ENCODE measurements at places on chromosomes 2 and 18.
A peak's percentile ranks its signal among the peaks of the same experiment; 100 is the strongest.

GRCh38 chr18:56388571-56388970 lies 249.8 kb downstream of the TXNL1 start:
- no peak for DNase-seq

DNA sequence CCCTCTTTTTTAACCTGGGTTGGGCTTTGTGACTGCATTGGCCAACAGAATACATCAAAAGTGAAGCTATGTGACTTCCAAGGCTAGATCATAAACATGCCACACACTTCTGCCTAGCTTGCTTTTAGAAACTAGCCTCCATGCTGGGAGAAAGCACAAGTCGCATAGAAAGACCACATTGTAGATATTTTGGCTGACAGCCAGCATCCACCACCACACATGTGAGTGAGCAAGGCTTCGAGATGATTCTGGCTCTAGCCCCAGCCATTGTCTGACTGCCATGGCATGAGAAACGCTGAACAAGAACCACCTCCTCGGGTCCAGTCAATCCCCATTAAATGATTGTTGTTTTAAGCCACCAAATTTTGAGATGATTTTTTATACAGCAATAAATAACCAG lies 66.8 kb upstream of the STPG4 start:
- no peak for DNase-seq

DNA sequence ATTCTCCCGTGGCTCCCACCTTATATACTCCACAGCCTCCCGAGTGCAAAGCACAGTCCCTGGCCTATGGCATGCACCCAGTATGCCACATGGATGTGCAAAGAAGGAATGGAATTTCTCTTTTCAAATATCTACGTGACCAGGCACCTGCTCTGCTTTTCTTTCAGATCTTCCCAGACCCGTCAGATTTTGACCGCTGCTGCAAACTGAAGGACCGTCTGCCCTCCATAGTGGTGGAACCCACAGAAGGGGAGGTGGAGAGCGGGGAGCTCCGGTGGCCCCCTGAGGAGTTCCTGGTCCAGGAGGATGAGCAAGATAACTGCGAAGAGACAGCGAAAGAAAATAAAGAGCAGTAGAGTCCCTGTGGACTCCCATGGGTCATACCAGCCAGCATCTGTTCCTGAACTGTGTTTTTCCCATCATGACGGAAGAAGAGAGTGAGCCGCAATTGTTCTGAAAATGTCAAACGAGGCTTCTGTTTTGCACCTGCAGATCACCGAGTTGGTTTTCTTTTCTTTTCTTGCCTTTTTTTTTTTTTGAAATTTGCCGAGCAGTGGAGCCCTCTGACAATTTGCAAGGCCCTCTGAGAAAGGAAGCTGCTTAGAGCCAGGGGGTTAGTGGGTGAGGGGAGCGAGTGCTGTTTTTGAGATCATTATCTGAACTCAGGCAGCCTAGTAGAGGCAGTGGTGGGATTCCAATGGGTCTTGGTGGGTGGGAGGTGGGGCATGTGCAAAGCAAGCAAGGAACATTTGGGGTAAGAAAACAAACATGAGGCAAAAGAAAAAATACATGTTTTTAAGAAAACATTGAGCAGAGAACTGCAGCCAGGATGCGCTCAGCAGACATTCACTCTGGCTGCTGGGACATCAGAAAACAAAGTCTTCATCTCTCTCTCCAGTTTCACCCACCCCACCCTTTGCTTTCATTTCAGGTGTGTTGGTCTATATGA lies 26.2 kb downstream of the LBH start:
- no peak for DNase-seq

DNA sequence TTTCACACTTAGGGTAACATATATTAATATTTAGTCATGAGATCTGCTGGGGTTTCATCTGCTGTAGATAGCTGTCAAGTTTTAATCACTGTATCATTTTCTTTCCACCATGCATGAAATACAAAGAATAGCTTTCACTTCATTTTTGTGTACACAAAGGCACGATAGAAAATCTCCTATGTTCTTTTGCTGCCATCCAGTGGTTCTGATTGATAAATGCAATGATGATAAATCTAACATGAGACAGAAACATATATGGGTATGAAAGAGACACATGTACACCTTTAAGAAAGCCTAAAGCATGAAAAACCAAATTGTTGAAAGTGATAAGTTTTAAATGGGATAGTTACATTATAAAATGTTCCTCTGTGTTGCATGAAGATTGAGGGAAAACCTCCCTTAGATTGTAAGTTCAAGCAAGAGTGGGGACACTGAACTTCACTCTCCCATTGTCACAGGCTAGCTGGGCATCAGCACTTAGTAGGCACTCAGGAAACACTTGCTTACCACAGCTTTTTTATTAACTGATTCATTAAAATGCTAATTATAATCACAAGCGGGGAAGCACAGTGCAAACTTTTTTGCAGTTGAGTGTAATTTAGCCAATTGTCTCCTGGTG lies 31.2 kb downstream of the C1D start:
- DNase-seq: no peak

GRCh38 chr18:34729740-34730355 lies 19.8 kb downstream of the DTNA start:
- DNase-seq: no peak

DNA sequence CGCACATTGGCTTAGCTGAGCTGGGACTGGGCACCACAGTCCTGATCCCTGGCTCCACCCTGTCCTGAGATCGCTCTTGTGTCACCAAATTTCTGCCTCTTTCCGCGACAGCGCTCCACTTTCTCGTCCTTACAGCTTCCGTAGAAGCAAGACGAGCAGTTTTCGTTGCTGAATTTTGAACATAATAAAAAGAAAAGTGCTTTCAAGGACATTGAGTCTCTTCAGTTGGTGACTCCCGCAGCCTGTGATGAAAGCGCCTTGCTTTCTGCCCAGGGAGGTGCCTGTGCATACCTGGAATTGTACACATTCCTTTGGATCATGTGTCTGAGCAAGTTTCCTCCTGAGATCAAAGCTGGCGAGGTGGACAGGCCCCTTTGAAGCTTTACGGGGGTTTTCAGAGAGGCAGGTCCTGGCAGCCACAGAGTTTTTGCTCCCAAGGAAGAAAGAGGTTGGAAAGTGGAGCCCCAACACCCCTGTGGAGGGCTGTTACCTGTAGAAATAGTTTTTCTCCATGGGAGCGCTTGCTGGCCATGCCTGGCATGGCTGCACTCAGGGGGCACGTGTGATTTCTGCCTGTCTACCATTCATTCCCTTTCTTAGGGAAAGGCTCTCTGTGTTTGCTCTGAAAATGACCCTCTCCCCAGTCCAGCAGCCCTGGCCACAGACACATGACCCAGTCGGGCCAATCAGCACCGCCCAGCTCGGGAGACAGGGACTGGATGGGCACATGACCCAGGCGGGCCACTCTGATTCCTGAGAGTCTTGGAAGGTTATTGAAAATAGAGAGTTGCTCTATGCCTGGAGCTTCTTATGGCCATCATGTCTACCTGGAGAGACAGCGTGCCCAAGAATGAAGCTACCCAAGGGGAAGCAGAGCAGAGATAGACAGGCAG lies 115.6 kb upstream of the OTOS start:
- no peak for DNase-seq

- DNase-seq: peak; percentile 72
These were observed 183.8 kb upstream of the STON1 start for GRCh38 chr2:48346124-48346536.

- DNase-seq: no peak
These were observed 86.9 kb upstream of the SERPINE2 start for GRCh38 chr2:224126003-224126402.

DNA sequence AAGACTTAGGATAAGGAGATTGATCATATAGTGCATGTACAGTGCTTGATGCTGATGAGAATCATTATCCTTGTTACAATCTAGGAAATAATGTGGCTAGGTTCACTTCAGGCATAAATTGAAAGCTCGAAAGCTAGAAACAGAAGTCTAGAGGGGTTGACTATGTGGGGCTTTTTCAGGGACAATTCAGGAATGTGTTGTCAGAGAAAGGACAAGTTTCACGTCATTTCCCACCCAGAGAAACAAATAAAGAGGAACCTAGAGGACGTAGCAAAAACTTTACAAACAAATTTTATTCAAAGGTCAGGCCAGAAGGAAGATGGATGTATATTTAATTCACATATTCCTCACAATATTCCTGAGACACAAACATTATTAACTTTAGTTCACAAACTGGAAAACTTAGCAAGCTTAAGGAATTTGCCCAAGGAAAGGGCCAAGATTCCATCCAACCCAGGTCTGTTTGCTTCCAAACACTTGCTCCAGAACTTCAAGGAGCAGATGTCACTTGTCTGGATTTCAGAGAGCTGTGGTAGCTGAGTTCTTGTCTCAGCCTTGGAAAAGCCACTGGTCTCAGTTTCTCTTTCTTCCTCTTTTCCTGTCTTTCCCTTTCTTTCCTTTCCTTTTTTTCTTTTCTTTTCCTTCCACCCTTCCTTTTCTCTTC lies 7.4 kb downstream of the CYRIA start:
- no peak for DNase-seq

- no peak for DNase-seq
These were observed 484.3 kb downstream of the THSD7B start for GRCh38 chr2:137249463-137250130.

DNA sequence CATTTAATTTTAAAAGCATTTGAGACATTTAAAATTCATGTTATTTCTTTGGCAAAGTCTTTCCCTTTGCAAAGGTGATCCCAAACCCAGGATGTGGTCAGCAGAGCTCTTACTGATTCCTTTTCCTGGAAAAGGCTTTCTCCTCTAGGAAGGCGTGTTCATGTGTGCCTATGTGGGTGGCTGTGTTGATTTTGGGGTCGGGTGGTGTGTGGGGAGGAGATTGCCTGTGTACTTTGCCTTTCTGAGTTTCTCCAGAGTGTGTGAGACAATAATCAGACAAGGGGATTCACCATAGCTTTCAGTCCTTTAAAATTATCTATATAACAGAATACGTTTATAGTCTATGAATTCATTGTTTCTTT lies 173.2 kb downstream of the SOCS6 start:
- DNase-seq: no peak

DNA sequence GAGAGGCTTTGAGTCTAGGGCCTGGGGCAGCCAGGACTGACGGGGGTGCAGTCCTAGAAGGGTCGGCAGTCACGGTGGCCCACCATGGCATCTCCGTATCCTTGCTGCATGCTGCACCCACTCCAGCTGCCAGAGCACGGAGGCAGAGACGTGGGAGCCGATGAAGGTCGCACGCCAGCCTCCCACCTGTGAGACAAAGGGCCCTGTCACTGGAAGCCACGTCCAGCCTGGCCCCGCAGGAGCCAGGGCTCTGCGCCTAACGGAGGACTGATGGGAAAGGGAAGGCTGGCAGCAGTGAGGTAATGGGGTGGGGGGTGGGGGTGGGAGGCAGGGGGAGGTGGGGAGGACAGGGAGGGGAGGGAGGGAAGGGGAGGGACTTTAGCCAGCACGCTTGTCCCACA lies 21.9 kb downstream of the ITM2C start:
- DNase-seq: no peak

- no peak for DNase-seq
These were observed 892.1 kb upstream of the ACVR2A start for GRCh38 chr2:146952696-146953095.

DNA sequence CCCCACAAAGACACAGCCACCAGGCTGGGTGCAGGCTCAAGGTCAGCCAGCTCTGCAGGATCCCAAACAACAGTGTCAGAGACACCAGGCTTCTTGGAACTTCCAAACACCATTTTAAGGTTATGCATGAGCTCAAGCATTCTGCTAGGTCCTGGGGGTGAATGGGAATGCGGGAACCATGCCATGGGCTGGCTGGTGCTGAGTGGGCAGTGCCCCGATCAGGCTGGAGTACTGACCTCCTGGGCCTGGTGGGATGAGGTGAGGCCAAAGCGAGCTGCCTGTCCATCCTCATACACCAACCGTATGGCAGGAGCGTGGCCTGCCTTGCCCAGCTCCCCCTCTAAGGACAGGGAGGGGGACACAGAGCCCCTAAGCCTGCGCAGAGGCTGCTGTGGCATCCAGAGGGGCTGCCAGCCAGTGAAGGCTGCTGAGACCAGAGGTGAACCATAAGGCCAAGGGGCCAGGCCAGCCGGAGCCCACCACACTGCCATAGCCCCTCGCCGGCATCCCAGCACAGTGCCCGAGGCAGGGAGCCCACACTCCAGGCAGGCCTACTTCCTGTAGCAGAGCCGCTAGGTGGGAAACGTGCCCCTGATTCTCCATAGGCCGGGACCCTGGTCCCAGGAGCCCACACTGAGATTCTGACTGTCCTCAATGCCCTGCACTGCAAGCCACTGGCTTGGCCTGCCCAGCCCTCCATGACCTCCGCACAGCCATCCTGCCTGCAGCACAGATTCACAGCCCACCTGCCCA lies 135.0 kb downstream of the HDAC4 start:
- DNase-seq: no peak

GRCh38 chr2:108921096-108922030 lies 67.7 kb downstream of the EDAR start:
- DNase-seq: no peak

DNA sequence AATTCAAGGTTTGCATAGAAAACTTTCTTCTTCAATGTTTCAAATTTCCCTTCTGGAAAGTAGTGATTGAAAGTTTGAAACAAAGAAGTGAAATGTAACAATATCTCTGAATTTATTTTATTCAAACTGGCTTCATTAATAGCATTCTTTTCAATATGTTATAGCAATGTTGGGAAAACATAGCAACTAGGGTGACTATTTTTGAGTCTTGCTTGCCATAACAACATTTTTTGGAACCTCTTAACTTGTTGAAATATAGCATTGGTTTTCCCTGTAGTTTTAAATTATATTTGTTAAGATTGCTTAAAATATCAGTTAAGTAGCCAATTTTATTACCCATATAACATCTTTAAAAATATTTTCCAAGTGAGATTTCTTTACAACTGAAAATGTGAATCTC lies 141.7 kb upstream of the OSR1 start:
- no peak for DNase-seq

DNA sequence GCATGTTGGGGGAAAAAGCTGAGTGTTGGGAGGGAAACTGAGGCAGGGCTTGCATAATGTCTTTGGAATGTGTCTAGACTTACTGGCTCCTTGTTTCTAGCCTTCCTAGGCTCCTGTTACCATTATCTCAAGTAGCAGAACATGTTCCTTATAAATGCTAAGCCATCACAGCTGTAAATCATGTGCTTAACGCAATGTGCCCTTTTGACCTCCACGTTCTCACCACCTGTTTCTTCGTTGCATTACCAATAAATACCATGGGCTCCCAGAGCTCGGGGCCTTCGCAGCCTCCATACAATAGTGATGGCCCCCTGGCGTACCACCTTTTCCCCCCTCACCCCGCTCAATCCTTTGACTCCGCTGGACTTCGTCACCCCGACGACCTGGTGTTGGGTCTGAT lies 54.0 kb upstream of the CWC22 start:
- DNase-seq: no peak

GRCh38 chr2:165563468-165564225 lies 94.1 kb downstream of the CSRNP3 start:
- DNase-seq: peak; percentile 19
